Chondrocyte (in vitro differentiated cells): ENCODE measurements at places on chromosomes 2 and 18. TPM values are rescaled to one million over a fixed set of nuclear protein-coding genes. Genes with fewer than 3 reads are reported as not detected.

- no peak for DNase-seq
These were observed 254.8 kb downstream of the SETBP1 start for GRCh38 chr18:44935455-44935854.

Gene IL1F10
- not detected in 3 replicates for total RNA-seq

DNA sequence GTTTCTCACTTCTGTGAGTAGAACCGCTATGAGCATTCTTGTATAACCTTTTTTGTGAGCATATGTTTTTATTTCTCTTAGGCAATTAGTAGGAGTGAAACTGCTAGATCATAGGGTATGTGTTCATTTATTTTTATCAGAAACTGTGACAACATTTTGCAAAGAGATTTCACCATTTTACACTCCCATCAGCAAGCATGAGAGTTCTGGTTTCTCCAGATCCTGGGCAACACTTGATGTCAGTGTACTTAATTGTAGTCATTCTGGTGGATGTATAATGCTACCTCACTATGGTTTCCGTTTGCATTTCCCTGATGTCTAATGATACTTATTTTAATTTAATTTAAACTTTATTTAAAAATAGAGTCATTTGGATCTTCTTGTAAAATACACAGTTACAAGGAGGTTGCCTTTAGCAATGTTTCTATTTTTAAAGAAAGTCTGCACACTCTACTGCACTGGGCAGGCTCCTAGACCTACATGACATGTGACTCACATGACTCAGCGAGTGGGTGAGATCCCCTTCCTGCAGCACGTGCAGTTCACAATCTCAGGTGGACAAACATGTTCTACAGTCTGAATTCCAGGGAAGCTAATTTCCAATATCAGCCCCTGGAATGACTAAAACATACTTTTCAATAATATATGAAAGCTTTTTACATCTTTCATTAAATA, 127.0 kb upstream of the BCL2L11 start:
- DNase-seq, result no peak

GRCh38 chr2:181426672-181427071, 30.5 kb upstream of the ITGA4 start:
- no peak for DNase-seq

- no peak for DNase-seq
These were observed 5.0 kb upstream of the EVA1A start for GRCh38 chr2:75565472-75566462.

DNA sequence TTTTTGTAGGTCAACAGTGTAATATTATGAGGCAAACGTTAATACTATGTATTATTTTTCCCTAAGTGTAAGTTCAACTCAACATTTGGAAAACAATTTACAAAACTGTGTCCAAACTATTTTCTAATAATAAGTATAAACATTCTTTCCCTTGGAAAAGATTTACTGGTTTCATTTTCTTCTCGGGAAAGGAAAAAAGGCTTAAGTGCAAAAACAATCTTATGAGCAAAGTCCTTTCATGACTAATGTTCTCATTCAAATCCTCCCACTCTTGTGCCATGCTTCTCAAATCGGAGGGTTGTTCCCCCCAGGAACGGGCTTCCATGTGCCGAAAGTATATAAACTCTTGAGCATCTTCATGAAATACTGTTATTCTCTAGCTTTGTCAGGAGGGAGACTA, 19.8 kb upstream of the L3MBTL4 start:
- no peak for DNase-seq

Gene IL1RL1
- total RNA-seq, result not detected in 3 replicates

Gene IGFBP5
- total RNA-seq, result 403 to 502 TPM (median 500 TPM) in 3 replicates
